ENCODE measurements at places on chromosomes 7 and 10.

DNA sequence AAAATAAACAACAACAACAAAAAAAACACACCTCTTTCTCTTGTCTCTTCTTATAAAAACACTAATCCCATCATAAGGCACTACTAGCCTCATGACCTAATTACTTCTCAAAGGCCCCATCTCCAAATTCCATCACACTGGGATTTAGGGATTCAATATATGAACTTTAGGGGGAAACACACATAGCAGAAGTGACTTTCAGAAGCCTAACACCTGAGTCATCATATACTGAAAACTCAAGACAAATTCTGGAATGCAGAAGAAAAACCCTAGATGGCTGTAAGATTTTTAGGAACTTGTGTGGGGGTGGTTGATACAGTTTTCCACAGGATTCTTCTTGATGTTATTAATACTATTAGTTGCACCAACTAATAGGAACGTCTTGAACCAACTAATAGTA is 33.7 kb upstream of the CSTF2T start:
- no peak for DNase-seq

GRCh38 chr10:42959833-42960232 is 117.0 kb upstream of the RET start:
- DNase-seq: no peak

- no peak for DNase-seq
Observed at GRCh38 chr10:112919721-112920120, 30.3 kb upstream of the TCF7L2 start.

DNA sequence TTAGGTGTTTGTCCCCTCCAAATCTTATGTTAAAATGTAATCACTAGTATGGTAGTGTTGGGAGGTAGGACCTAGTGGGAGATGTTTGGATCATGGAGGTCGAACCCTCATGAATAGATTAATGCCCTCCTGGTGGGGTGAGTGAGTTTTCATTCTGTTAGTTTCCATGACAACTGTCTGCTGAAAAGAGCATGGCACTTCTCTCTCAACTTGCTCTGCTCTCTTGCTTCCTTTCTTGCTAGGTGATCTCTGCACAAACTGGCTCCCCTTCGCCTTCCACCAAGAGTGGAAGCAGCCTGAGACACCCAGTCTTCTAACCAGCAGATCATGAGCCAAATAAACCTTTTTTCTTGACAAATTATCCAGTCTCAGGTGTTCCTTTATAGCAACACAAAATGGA is 853.9 kb downstream of the SORCS1 start:
- no peak for DNase-seq

GRCh38 chr10:122999347-122999746 is 9.2 kb downstream of the IKZF5 start:
- DNase-seq: no peak

GRCh38 chr10:83917537-83918506 is 221.5 kb upstream of the GHITM start:
- DNase-seq: no peak

DNA sequence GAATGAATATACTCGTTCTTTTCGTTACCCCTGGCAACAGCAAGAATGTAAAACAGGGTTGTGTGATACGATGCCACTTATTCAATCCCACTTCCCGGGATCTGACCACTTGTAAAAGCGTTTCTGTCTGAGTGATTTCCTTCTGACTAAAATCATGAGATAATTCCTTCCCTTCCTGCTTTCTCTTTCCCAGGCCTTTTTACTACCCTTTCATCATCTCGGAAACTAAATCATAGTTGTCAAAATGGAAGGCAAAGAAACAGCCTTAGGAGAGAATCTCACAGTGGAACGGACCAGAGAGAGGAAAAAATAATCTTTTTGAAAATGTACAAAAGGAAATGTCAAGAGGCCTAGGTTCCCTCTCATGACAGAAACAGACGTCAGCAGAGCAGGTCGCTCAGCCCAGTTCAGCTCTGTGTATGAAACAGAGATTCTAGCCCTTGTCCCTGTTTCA is 29.8 kb downstream of the DIP2C start:
- no peak for DNase-seq

DNA sequence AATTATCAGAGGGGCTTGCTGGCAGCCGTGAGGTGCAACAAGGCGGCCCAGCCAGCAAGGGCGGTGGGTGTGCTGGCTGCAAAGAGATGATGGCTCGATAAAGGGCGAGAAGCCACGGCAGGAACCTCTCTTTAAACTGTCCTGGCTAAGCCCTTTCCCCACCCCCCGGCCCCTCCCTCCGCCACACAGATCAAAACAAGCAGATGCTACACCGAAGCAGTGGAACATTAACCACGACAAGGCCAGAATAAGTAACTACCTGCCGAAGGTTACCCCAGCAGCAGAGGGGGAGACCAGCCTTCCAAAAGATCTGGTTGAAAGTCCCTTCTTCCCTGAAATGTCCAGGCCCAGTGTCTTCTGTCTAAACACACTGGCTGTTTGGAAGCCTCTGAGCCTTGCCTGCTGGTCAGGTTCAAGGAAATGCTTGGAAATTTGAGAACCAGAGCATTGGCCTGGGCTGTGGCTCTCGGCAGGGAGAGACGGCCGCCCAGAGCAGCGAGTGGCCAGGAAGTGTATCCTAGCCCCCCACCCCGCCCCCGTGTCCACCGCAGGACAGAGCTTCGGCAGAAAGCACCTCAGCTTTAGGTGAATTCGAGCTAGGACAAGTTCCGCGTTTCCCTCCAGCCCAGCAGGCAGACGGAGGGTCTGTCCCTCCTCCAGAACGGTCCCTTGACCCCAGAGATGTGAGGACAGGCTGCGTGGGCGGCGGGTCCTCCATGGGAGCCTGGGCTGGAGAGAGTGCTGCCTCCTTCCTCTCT is 2.1 kb downstream of the FAM20C start:
- no peak for DNase-seq

DNA sequence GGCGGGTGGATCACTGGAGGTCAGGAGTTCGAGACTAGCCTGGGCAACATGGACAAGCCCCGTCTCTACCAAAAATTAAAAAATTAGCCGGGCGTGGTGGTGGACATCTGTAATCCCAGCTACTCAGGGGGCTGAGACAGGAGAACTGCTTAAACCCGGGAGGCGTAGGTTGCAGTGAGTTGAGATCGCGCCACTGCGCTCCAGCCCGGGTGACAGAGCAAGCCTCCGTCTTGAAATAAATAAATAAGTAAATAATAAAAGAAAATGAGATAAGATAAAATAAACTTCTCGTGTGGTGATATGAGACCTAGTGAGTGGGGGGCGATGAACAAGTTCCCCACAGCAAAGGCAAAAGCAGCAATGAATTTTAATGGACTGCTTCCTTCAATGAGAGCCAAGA is 33.6 kb upstream of the LMTK2 start:
- DNase-seq: no peak

GRCh38 chr10:129788215-129788614 is 175.9 kb downstream of the EBF3 start:
- no peak for DNase-seq

DNA sequence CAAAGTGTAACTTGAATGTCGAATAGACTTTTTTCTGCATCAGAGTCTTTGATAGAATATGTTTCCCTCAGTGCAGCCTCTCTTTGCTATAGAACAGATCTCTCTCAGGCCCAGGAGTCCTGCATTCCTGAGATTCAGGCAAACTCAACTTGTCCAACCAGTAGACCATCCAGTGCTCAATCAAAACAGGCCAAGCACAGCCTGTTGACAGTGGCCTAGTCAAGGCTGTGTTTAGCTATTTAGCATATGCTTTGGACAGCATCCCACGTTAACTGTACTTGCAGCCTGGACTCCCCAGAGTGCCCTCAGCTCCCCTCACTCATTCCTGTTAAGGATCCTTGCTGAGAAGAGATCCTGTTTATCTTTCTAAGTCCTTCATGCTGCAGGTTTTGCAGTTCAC is 16.3 kb downstream of the OR6V1 start:
- no peak for DNase-seq

GRCh38 chr10:97279121-97279815 is 13.2 kb downstream of the ARHGAP19 start:
- no peak for DNase-seq

GRCh38 chr10:119755446-119755845 is 29.6 kb downstream of the INPP5F start:
- no peak for DNase-seq

GRCh38 chr10:76086761-76087639 is 655.6 kb downstream of the LRMDA start:
- no peak for DNase-seq

- DNase-seq: no peak
Observed at GRCh38 chr10:131844529-131845084, 56.2 kb upstream of the PPP2R2D start.

DNA sequence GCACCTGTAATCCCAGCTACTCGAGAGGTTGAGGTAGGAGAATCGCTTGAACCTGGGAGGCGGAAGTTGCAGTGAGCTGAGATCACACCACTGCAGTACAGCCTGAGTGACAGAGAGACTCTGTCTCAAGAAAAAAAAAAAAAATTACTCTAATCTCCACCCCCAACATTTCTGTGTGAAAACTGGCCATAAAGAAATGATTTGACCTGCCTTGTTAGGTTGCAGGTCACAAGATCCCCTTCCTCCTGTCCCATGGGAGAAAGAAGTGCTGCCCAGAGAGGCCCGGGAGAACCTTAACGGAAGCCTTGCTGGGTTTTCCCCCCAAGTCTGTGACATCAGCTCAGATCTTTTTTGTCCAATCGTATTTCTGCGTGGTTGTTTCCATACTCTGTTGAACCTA is 8.7 kb upstream of the CALHM1 start:
- DNase-seq: no peak

- DNase-seq: no peak
Observed at GRCh38 chr10:116913695-116914094, 64.4 kb downstream of the ENO4 start.

All from NCI-H1436 treated with DMSO at 0.1 percent for 48 hours (cell line).